Karpas-422 (cell line): ENCODE measurements at places on chromosomes 7 and 10. TPM values are rescaled to one million over a fixed set of nuclear protein-coding genes. Genes with fewer than 3 reads are reported as not detected.

DNA sequence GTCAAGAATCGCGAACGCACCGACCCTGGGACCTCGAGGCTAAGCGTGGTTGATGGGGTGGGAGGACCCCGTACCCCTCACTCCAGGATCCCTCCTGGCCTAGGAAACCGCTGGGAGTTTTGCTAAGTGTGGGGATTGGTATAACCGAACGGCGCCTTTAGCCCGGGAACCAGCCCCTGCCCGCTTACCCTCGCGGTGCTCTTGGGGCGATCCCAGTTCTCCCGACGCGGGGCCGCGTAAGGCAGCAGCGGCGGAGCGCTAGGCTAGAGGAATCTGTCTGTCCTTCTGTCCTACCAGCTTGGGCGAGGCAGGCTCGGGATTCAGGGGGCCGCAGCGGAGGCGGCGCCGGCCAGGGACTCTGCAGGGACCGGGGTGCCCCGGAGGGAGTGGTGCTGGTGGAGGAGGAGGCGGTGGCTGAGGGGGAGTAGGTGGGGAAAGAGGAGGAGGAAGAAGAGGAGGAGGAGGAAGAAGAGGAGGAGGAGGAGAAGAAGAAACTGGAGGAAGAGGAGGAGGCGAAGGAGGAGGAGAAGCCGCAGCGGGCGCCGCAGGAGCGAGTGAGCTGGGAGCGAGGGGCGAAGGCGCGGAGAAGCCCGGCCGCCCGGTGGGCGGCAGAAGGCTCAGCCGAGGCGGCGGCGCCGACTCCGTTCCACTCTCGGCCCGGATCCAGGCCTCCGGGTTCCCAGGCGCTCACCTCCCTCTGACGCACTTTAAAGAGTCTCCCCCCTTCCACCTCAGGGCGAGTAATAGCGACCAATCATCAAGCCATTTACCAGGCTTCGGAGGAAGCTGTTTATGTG, 439 bp upstream of the EMX2 start:
- DNase-seq, result no peak

DNA sequence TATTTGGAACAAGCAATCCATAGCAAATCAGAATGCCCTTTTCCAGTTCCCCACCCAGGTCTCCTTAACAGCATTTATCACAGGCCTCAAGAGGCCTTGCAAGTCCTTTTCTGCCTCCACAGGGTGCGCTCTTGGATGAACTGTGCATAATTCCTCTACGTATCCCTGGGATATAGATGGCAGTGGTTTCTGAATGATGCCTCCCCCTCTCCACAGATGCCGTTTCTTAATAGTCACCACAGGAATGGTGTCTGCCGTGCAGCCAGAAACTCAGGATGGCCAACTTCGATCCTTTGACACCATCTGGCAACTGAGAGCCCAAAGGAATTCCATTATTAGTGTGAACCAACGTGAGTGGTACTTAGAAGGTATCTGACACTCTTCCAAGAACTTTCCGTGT, 43.1 kb downstream of the JAZF1 start:
- DNase-seq, result no peak

DNA sequence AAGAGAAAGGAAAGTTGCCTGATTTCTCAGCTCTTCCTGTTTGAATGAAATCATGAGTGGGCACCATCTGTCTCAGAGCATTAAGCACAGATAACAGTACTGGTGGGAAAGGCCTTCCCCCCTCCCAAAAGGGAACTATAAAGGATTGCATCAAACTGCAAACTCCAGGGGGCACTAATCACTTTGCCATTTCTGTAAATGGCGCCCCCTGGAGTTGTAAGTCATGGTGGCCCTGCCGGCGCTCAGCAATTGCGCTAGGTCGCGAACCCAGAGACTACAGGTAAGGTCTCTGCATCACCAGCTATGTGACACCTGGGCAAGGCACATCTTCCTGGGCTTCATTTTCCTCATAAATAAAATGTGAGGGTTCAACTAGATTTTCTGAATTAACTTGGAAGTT, 11.1 kb downstream of the LRRC4 start:
- peak; percentile 71 for DNase-seq

NPY4R gene
- not detected in 2 replicates for total RNA-seq

LRRN3 gene
- not detected in 2 replicates for total RNA-seq

GRCh38 chr7:23000597-23001360, 13.2 kb downstream of the HYCC1 start:
- DNase-seq, result no peak

TLX1 gene
- total RNA-seq, result not detected in 2 replicates

TSPAN13 gene
- total RNA-seq, result 2.0 and 4.2 TPM in 2 replicates

GRCh38 chr7:106187613-106188350, 75.7 kb upstream of the SYPL1 start:
- DNase-seq, result no peak

RHOBTB1 gene
- not detected in 2 replicates for total RNA-seq

DNA sequence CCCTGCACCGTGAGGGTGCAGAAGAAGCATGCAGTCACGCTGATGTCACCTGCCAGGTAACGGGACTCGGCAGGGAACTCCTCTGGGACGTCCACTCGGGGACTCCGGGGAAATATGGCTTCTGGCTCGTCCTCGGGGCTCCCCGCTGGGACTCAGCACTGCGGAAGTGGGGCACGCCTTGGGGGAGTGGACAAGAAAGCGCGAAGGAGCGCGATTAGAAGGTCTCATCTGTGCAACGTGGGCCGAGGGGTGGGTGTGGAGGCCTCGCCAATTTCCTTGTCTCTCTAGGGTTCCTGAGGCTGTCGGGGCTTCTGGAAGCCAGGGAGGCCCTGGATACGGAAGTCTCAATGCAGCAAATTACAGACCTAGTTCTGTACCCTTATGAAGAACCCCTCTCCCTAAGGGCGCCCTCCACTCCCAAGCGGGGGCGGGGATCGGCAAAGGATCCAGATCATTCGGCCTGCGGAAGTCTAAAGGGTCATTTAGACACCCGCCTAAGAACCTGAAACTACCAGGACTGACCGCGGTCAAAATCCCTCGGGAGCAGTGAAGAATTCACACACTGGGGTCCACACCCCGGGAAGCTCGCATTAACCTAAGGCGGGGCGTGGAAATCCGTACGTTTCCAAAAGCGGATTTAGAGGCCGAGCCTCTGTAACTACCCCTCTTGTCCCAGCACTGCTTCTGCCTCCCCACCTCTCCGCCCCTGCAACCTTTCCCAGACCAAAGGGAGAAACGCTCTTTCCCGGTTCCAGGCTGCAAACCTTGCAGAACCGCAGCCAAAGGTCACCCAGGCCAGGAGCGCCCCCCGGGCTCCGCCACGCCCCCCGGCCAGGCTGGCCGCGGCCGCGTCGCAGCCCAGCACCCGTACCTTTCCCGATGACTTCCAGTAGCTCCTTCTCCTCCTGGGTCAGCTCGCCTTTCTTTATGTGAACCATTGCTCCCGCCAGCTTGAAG, 640 bp downstream of the ANKMY2 start:
- peak; percentile 90 for DNase-seq

JCAD gene
- not detected in 2 replicates for total RNA-seq

DNA sequence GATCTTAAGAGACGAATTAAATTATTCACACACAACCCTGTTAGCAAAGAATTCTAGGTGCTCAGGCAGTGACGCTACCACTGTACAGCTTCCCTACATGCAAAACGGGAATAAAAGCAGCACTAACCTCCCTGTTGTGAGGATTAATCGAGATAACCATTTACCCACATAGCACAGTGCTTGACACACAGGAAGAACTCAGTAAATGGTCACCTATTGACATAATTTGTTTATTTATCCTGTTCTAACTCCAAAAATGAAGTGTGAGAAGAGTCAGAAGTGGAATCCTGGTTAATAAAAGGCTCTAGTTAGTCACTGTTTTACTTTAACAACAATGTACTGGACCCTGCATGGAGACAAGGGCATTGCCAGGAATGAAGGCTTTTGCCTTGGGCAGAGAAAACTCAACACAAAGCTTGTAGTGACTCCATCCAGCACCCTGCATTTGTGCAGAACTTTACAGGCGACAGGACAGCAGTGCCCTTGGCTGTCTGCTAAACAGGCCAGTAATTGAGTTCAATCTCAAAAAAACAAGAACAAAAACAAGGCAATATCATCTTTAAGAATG, 103.8 kb downstream of the SORBS1 start:
- no peak for DNase-seq

CALML5 gene
- not detected in 2 replicates for total RNA-seq

AKR1E2 gene
- not detected in 2 replicates for total RNA-seq

GRCh38 chr10:74822101-74822500, 4.3 kb upstream of the KAT6B start:
- no peak for DNase-seq

VWA2 gene
- not detected in 2 replicates for total RNA-seq

DNA sequence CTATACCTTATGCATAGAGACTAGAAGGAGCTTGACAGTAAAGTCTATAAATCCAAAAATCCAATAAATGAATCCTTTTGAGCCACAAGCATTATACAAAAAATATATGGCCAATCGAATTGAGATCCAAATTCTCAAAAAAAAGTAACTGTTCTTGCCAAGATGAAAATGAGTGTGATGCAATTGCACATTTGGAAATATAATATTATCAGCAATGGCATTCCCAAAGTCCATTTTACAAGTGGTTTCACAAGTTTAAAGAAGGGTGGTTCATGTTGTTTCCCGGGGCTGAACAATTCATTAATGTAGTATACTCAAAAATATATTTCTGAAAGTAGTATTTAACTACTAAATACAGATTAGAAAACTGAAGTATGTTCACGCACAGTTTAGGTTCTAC, 7.3 kb downstream of the RP9 start:
- DNase-seq, result no peak

DNA sequence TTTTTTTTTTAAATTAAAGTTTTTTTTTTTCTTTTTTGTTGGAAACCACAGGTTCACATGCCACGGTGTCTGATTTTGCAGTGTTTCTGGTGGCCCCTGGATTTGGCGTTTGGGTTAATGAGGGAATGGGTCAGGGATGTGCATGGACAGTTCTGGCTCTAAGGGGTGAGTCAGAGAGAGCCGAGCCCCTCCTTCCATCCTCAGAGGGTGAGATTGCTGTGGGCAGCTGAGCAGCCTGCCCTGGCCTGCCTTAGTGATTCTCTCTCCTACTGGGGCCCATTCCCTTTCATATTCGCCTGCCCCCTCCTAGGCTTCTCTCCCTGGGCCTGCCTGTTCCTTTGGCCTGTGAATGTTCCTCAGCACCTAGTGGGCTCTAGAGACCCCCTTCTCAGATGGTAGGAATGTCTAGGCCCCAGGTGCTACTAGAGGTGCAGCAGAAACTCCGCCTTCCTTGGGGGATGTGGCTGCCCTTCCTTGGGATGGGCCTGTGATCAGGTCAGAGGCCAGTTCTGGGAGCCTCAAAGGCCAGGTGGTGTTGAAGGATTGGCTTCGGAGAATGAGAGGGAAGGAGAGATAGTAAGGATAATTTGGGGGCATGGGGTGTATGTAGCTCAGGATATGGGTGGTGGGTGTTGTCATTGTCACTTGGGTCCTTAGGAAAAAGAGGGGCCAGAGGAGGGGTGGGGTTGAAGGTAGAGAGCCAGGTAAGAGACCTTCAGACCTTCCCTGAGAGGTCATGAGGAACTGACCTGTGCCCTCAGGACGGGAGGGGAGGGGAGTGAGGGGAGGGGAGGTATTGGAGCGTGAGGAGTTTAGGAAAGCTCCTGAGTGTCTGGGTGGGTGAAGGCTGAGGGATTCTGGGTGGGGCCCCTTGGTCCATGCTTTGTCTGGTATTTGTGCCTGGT, 19.8 kb downstream of the TSPAN14 start:
- DNase-seq, result no peak
